Activated CD8-positive, alpha-beta T cell treated with anti-CD3 and anti-CD28 coated beads, Interleukin-2, amount 10 ng/mL, durations not matched to agents 7 days and 5 days (primary cell): ENCODE measurements at places on chromosomes 16 and 17.

- no peaks in the 10 kb centered on the region for H3K27me3 ChIP-seq
- H3K27ac ChIP-seq = peak overlapping the region; percentile 82
- H3K4me3 ChIP-seq = peak overlapping the region; percentile 20
- peaks cover 86% of the 10 kb centered on the region for H3K36me3 ChIP-seq
- H3K4me1 ChIP-seq = peaks cover 57% of the 10 kb centered on the region
- peak; percentile 28 for DNase-seq
Observed at GRCh38 chr16:8919089-8919933, 37.2 kb downstream of the LITAFD start.

DNA sequence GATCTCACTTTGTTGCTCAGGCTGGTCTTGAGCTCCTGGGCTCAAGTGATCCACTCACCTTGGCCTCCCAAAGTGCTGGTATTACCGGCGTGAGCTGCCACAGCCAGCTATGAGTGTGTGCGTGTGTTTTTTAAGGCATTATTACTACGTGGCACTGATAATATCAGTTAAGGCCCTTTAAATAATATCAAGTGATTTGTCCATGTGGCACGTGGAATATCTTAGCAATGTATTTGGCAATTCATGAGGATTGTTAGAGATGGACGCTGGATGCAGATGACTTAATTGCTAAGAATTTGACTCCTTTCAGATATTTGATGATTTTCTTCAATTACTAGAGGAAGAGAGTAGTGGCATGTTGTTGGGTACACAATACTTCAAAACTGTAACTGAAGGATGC is 25.5 kb upstream of the PMP22 start:
- H3K4me1 ChIP-seq = no peaks in the 10 kb centered on the region
- H3K27ac ChIP-seq = no peak overlapping the region
- no peak overlapping the region for H3K4me3 ChIP-seq

DNA sequence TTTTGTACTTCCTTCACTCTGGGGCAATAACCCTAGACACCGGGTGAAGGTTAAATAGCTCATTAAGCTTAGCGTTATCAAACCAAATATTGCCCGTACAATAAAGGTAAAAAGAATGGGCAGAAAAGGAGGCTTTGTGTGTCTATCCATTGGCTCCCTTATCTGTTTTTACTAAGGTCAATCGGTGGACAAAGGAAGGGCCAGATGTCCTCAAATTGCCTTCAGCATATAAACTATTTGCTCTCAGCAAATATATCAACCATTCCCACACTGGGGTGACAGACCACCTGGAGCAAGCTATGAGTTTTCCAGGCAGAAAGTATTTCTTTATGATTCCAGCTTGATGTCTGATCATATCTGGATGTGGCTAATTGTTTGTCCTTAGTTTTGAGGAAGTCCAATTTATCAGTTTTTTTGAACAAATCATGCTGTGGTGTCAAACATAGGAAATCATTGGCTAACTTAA is 25.3 kb upstream of the WIPI1 start:
- H3K27me3 ChIP-seq = peaks cover 36% of the 10 kb centered on the region
- H3K4me1 ChIP-seq = peaks cover 24% of the 10 kb centered on the region
- H3K36me3 ChIP-seq = peaks cover 11% of the 10 kb centered on the region
- no peak for DNase-seq

GRCh38 chr16:84498859-84499620 is 5.4 kb downstream of the MEAK7 start:
- peaks cover 59% of the 10 kb centered on the region for H3K36me3 ChIP-seq
- no peak overlapping the region for H3K27ac ChIP-seq
- H3K4me1 ChIP-seq = peaks cover 6% of the 10 kb centered on the region
- no peaks in the 10 kb centered on the region for H3K27me3 ChIP-seq
- H3K4me3 ChIP-seq = no peak overlapping the region

- no peak overlapping the region for H3K4me3 ChIP-seq
- H3K27ac ChIP-seq = no peak overlapping the region
- peaks cover 59% of the 10 kb centered on the region for H3K36me3 ChIP-seq
- no peaks in the 10 kb centered on the region for H3K27me3 ChIP-seq
- H3K4me1 ChIP-seq = peaks cover 40% of the 10 kb centered on the region
Observed at GRCh38 chr17:50699410-50699809, 8.3 kb downstream of the ANKRD40 start.

DNA sequence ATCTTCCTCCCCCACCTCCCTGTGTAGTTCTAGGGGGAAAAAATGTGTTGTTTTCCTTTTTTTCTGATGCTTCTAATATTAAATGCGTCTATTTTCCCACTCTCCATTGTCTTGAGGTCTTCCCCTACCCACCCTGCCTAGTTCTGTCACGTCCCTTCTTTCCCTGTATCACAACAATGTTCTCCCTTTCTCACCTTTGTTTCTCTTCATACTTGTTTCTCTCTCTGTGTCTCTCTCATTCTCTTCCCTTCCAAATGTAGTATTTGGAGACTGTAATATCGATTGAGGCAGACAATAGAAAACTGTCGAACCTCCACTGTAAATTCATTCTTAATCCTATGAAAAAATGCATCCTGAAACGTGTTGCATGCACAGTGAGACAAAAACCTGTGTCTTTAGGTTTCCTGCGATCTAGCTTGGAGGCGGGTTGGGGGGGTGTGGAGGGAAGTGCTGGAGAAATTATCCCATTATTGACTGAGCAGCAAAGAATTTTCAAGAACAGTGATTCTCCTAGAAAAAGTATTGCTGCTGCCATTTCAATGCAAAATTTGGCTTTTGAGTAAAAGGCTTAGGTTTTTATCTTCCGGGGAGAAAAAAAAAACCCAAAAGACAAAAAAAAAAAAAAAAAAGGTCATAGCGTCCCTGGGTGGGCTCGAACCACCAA is 1.3 kb upstream of the PSMB3 start:
- H3K4me3 ChIP-seq = peak overlapping the region; percentile 99
- H3K4me1 ChIP-seq = peaks cover 46% of the 10 kb centered on the region
- DNase-seq = no peak
- peaks cover 27% of the 10 kb centered on the region for H3K36me3 ChIP-seq

GRCh38 chr16:48576927-48577326 is 33.1 kb downstream of the N4BP1 start:
- H3K27ac ChIP-seq = peak overlapping the region; percentile 3
- H3K36me3 ChIP-seq = peaks cover 47% of the 10 kb centered on the region
- peaks cover 38% of the 10 kb centered on the region for H3K4me1 ChIP-seq
- H3K4me3 ChIP-seq = no peak overlapping the region
- no peak for DNase-seq
- no peaks in the 10 kb centered on the region for H3K27me3 ChIP-seq

GRCh38 chr16:25093208-25094061 is 18.1 kb upstream of the LCMT1 start:
- H3K27me3 ChIP-seq = no peaks in the 10 kb centered on the region
- DNase-seq = peak; percentile 25
- peak overlapping the region; percentile 83 for H3K27ac ChIP-seq
- H3K4me3 ChIP-seq = peak overlapping the region; percentile 6
- peaks cover 22% of the 10 kb centered on the region for H3K4me1 ChIP-seq

- DNase-seq = no peak
- no peak overlapping the region for H3K4me3 ChIP-seq
- no peak overlapping the region for H3K27ac ChIP-seq
- H3K27me3 ChIP-seq = no peaks in the 10 kb centered on the region
- H3K4me1 ChIP-seq = no peaks in the 10 kb centered on the region
Observed at GRCh38 chr17:59684967-59685366, 22.3 kb downstream of the PTRH2 start.
